H9 (cell line): ENCODE measurements at places on chromosomes 1 and 21.
A peak's percentile ranks its signal among the peaks of the same experiment; 100 is the strongest.

DNA sequence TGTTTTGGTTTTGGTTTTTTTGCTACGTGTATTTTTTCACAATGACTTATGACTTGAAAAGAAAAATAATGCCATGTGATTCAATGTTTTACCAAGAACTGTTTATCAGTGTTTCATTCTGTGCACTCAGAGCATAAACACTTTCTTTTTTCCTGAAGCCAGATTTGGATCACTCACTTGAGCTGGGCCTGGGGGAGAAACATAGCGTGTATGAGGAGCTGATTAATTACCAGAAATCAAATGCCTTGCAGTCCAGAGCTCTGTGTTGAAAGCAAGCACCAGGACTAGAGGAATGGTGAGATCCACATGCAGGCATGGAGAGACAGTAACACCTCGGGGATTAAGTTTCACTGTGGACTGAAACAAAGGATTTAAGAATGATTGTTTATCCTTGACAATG is 642.1 kb upstream of the ADGRL2 start:
- DNase-seq, result no peak

DNA sequence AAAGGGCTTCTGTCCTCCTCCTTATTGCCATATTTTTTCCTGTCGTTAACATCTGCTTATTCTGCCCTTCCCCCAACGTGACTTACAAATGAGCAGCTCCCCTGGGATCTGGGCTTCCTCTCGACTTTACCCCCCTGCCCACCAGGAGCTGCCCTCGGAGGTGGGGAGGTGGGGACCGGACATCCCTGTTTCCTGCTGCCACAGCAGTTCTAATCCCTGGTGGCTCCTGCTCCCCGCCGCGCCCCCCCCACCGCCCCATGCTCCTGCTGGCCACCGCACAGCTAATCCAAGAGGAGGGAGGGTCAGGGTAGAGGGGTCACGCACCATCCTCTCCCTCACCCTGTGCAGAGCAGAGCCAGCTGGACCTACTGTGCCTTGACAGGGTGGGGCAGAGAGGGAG is 4.4 kb upstream of the SLC27A3 start:
- no peak for DNase-seq

DNA sequence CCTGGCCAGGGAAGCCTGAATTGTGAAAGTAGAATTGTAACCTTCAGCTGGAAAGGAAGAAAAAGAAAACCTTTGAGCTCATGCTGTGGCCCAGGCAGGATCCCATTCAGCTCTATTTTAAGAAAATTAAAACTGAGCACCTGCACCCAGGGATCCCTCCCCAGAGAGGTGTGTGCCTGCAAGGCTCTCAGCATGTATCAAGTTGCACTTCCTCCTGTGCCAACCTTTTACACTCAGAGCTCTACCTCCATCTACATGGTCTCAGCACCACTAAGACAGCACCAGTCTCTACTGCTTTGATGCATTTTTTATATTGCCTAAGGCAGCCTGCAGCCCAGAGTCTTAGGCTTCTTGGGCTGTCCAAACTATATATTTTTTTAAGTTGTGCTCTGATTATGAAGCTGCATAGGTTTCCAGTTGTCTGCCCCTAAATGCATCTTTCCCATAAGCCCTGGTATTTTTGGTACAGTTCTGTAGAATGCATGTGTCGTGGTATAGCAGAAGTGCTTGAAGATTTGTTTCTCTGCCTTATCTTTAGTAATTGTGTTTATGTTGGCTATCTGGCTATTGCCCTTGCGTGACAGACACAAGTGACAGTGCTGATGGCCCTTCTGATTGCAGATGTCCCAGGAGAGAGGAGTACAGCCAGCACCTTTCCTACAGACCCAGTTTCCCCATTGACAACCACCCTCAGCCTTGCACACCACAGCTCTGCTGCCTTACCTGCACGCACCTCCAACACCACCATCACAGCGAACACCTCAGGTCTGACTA is 63.1 kb downstream of the PTPRC start:
- DNase-seq, result peak; percentile 51

DNA sequence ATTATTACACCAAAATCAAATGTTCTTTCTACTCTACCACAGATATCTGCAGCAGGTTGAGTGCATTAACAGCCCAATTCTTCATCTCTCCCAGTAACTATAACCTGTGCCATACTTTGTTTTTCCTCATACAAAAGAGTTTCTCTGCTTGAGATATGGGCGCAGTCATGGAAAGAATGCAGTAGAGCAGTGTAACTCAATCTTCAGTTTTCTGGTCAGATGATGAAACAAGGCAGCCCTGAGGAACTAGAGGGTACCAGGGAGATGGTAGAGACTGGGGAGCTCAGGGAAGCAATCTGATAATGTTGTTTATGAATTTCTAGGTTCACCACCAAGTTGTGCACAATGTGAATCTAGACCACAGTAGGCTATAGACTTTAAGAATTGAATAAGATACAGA is 39.6 kb downstream of the ASPM start:
- DNase-seq, result no peak

GRCh38 chr1:167687919-167688519 is 33.8 kb upstream of the MPZL1 start:
- peak; percentile 79 for DNase-seq

DNA sequence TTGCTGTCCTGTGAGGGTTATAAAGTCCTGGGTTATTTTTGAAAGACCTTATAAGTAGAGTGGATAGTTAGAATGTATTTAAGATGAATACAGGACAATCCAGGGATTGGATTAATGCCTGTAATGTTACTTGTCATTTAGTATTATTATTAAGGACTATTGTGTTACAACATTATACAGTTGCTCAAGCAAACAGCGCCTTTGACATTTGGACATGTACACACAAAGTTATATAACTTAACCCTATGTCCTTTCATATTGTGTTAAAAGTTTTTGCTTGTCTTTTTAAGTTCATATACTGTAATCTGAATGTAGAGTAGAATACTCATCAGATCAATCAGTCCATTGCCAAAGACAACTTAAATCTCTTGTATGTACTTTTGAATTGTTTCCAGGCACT is 2.0 kb downstream of the PRKAA2 start:
- DNase-seq, result no peak

- no peak for DNase-seq
Observed at GRCh38 chr1:152486400-152487006, 24.1 kb upstream of the LCE5A start.

- no peak for DNase-seq
Observed at GRCh38 chr1:39564340-39564739, 12.2 kb downstream of the PABPC4 start.

- no peak for DNase-seq
Observed at GRCh38 chr1:247210062-247210375, 38.2 kb upstream of the ZNF124 start.

- no peak for DNase-seq
Observed at GRCh38 chr1:12148160-12148957, 18.4 kb upstream of the TNFRSF1B start.

DNA sequence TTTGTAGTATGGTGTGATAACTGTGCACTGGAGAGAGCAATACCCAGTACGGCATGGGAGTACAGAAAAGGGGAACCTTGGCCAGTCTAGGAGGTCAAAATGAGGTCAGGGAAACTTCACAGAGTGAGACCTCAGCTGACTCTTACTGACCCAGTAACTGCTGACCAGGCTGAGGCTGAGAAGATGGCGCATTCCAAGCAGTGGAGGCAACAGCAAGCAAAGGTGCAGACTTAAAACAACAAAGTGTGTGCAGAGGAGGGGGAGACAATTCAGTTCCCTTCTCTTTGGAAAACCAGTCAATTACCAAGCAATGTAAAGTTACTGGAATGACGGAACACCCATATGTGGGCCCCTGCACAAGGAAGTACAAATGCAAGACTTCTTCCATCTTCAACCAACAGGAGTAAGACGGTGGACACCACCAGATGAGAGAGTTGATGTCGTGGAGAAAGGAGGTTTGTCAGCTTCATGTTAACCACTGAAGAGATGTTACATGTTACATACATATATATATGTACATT is 54.6 kb upstream of the PRDX6 start:
- no peak for DNase-seq

DNA sequence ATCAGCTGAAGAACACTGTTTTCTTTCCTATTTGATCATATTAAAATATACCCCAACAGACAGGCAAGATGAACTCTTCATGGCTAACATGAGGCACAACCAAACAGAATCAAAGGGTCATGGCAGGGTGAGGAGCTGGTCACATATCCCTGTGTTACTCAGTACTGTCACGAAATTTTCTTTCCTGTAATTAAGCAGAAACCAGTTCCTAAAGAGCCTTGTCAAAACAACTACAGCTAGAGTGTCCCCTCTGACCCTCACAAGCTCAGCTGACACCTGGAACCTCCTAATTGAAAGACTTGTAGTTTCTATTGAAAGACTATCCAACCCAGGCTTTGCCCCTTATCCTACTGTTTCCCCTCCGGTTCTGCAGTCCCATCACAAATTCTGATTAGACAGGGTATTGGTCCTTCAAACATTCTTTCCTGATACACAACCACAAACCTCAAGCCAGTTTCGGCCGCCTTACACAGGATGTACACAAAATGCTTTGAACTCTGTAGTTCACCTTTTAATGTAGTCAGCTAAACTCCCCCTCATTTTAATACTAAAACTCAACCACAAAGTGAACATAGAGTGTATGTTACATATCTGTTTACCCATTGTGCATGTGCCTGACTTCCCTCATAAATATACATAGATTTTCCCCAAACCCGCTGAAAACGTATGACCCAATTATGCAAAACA is 651.9 kb downstream of the MRPL39 start:
- DNase-seq, result no peak

DNA sequence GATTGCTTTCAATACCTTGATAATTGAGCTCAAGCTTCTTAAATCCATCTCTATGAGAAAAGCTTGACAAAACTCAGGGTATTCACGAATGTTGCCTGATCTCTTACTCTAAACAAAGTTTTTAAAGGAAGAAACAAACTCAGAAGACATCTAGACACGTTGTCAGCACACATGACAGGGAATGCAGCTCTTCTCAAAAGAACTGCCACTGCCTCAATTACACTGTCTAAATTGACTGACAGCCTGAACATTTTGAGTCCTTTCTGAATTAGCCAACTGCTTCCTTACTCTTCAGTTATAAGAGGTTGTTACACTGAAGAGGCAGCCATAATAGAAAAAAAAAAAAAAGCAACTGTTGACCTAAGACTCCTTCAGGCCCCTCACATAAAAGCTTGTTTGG is 1646.7 kb upstream of the B3GALT2 start:
- no peak for DNase-seq

DNA sequence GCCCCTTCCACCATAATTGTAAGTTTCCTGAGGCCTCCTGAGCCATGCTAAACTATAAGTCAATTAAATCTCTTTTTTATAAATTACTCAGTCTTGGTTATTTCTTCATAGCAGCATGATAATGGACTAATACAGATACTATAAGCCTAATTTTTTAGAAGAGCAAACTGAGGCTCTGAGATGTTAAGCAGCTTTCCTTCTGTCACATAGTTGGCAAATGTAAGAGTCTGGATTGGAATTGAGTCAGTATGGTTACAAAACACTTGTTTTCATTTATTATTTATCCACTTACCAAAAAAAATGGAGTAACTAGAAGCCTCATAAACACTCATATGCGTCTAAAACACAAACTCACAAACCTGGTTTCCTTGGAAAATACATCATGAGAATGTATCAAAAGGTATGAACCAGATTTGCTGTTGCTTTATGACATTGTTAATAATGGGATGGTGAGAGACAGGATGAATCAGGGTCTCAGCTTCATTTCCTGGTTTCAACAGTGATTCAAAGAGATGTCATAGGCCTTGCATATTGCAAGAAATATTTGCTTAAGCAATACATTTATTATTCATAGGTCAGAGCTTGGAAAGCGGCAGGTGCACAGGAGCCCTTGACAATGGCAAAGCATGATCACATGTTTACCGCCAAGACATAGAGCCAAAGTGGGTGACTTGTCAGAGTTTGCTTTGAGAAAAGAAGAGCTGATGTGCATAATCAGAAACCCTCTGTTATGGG is 221.5 kb downstream of the GRIK1 start:
- no peak for DNase-seq

DNA sequence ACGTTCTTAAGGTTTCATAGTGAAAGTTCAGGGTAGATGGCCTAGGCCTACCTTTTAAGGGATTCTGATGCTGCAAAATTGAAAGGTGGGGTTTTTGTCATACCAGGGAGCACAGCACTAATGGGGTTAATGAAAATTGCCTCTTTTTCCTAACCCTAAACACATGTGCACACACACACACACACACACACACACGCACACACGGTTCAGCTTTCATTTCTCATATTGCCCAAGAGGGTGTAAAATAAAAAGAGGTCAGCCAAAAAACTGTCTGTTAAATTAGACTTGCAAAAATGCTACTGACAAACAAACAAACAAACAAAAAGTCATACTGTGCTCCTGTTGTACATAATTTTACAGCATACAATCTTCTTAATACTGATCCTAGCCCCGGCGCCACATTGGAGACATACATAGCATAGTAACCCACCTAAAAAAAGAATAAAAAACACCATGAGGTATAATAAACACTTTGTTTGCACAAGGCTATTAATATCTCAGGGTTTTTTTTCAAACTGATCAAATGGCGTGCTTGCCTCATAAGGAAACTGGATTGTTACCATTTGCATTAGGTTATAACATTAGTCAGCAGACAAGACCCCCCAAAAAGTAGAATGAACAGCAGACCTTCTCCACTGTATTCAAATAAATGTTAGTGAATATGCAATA is 69.1 kb downstream of the TGFB2 start:
- DNase-seq, result no peak

DNA sequence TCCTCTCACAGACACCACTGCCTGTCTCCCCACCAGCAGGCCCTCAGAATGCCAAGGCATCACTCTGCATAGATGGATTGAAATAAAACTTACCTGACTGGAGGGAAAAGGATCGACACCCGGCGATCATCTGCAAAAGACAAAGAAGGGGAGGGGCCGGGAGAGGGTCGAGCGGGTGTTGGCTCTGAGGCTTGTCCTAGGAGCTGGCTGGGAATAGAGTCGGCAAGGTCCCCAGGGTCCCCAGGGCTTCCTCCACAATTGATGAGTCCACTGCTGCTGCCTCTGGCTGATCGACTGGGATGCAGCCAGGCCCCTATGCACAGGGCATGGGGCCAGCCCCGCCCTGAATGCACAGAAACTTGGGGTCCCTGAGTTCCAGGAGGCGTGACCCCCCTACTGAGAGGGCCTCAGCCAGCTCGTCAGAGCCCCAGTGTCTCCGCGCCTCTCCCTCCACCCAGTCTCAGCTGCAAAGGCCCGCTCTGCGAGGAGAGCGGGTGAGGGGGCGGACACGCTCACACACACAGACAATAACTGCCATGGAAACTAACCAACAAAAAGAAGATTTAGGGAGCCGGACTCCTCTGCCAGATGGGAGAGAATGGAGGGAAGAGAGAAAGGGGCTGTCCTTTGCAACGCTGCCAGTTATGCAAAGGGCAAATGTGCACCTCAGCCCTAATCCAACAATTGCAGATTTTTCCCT is at the start of gene KLHDC8A:
Gene KLHDC8A (minus strand): TSS at position 483 of the 700 bp plus-strand sequence. CDS start 13,318 bp downstream, outside the sequence.
- DNase-seq, result peak; percentile 56

- DNase-seq, result no peak
Observed at GRCh38 chr21:42703965-42704364, 50.5 kb downstream of the PDE9A start.

- no peak for DNase-seq
Observed at GRCh38 chr1:98467122-98467521, 194.4 kb upstream of the SNX7 start.

DNA sequence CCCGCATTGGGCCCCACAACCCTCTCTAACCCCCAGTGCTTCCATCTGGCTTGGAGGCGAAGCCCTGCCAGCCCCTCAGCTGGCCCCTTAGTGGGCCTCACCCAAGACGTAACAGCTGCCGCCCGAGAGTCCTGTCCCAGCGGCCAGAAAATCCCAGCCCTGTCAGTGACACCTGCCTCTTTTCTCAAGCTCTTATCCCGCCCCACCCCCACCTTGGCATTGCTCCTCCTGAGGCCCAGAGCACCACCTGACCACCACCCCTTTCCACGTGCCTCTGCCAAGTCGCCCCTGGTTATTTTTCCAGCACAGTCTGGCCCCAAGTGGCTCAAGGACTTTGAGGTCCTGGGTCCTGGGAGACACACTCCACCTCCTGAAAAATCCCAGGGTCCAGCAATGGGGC is 5.9 kb upstream of the CTRC start:
- DNase-seq, result no peak
